Temporal lobe (tissue), 4 donors: ENCODE measurements at places on chromosomes 7 and 10. TPM values are rescaled to one million over a fixed set of nuclear protein-coding genes. Genes with fewer than 3 reads are reported as not detected.

Gene COBL
- 9.8 TPM for total RNA-seq

Gene NFE2L3
- 13.3 TPM for total RNA-seq

Gene POLR3A
- total RNA-seq: 39.6 TPM

Gene EN2
- not detected for total RNA-seq

Gene PPP1R9A
- 74.5 TPM for total RNA-seq

Gene GRID1
- total RNA-seq: 8.6 TPM

Gene GLUD1
- total RNA-seq: 139 TPM

Gene SMIM30
- 15.7 TPM for total RNA-seq

Gene STEAP1B
- 1.2 TPM for total RNA-seq

Gene TFR2
- 3.9 TPM for total RNA-seq

Gene TNRC18
- 97.6 TPM for total RNA-seq

Gene ACBD7
- total RNA-seq: 11.8 TPM

Gene PLAC9
- 1.7 TPM for total RNA-seq

Gene EEPD1
- 11.3 TPM for total RNA-seq

Gene FAM25C
- total RNA-seq: not detected

Gene RSPH10B2
- 2.2 TPM for total RNA-seq

Gene EPO
- not detected for total RNA-seq

Gene HMX3
- total RNA-seq: not detected

Gene VTI1A
- total RNA-seq: 43.0 TPM

Gene FOXI2
- total RNA-seq: not detected

Gene CTAGE8
- 0.25 TPM for total RNA-seq

Gene ZNF680
- total RNA-seq: 45.5 TPM

Gene PRSS58
- not detected for total RNA-seq

Gene FAM13C
- 15.2 TPM for total RNA-seq

Gene VSTM4
- 3.2 TPM for total RNA-seq

Gene CTBP2
- 36.4 TPM for total RNA-seq

Gene IFIT1B
- 0.49 TPM for total RNA-seq

Gene FAM24A
- not detected for total RNA-seq

Gene PRSS37
- total RNA-seq: not detected

Gene TWIST1
- total RNA-seq: 0.74 TPM

Gene RBP3
- not detected for total RNA-seq

Gene NXPH1
- 34.9 TPM for total RNA-seq

Gene PSD
- total RNA-seq: 99.6 TPM

Gene KCNIP2
- total RNA-seq: 7.9 TPM

Gene CTAGE4
- total RNA-seq: 0.25 TPM

Gene GRID2IP
- total RNA-seq: 0.74 TPM

Gene LRRTM3
- total RNA-seq: 23.1 TPM

Gene EBLN1
- total RNA-seq: not detected

Gene TCERG1L
- total RNA-seq: 2.0 TPM

Gene CELF2
- 129 TPM for total RNA-seq

Gene LRRC4
- total RNA-seq: 13.5 TPM

Gene NPY
- total RNA-seq: 26.1 TPM

Gene ELFN1
- 5.4 TPM for total RNA-seq

Gene ABCB1
- 7.4 TPM for total RNA-seq

Gene PPP3CB
- 168 TPM for total RNA-seq

Gene C7orf57
- 1.2 TPM for total RNA-seq

Gene SPDYE2B
- total RNA-seq: not detected

Gene SLC26A3
- total RNA-seq: not detected

Gene INMT
- under 0.01 TPM for total RNA-seq

Gene COL26A1
- total RNA-seq: 12.0 TPM
